Ascending aorta (tissue), 2 donors: ENCODE measurements at places on chromosomes 7 and 10. TPM values are rescaled to one million over a fixed set of nuclear protein-coding genes. Genes with fewer than 3 reads are reported as not detected.

- no peak overlapping the region for H3K27ac ChIP-seq
- no peaks in the 10 kb centered on the region for H3K27me3 ChIP-seq
- H3K4me1 ChIP-seq, result no peaks in the 10 kb centered on the region
- no peak overlapping the region for H3K4me3 ChIP-seq
Measured at GRCh38 chr7:36970551-36971514, 246.5 kb upstream of the AOAH start.

GRCh38 chr7:149196151-149196704 lies 882 bp downstream of the ZNF282 start:
- peak overlapping the region; percentile 79 for H3K4me3 ChIP-seq
- DNase-seq, result no peak
- peaks cover 20% of the 10 kb centered on the region for H3K4me1 ChIP-seq
- no peaks in the 10 kb centered on the region for H3K27me3 ChIP-seq

GRCh38 chr7:94888551-94888950 lies 18.8 kb upstream of the PPP1R9A start:
- H3K27me3 ChIP-seq, result no peaks in the 10 kb centered on the region
- no peak overlapping the region for H3K27ac ChIP-seq
- H3K4me1 ChIP-seq, result no peaks in the 10 kb centered on the region
- no peak for DNase-seq

- no peaks in the 10 kb centered on the region for H3K4me1 ChIP-seq
- DNase-seq, result no peak
- no peak overlapping the region for H3K27ac ChIP-seq
- H3K27me3 ChIP-seq, result no peaks in the 10 kb centered on the region
- no peaks in the 10 kb centered on the region for H3K36me3 ChIP-seq
Measured at GRCh38 chr10:86203162-86203905, 163.3 kb downstream of the GRID1 start.

- no peak for DNase-seq
- H3K36me3 ChIP-seq, result no peaks in the 10 kb centered on the region
- no peaks in the 10 kb centered on the region for H3K4me1 ChIP-seq
- H3K27me3 ChIP-seq, result no peaks in the 10 kb centered on the region
- H3K4me3 ChIP-seq, result peak overlapping the region; percentile 71
Measured at GRCh38 chr10:99659868-99660366, 608 bp downstream of the ENTPD7 start.

DNA sequence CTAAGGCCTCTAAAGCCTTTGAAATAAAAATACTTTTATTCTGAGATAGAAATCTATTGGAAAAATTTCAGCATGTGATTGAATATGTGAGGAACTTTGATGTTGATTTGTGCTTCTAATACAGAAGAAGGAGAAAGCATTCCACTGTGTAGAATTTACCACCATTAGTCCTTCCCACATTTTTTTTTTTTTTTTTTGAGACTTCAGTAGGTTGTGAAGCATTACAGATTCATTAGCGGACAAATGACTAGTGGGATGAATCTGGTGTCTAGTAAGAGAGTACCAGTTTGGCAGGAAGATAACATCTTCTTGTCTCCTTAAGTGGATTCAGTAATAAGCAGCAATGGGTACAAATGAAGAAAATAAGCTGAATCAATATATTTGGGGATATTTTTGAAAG lies 95.5 kb downstream of the ANKRD30A start:
- no peak for DNase-seq
- no peaks in the 10 kb centered on the region for H3K4me1 ChIP-seq
- no peak overlapping the region for H3K27ac ChIP-seq
- no peak overlapping the region for H3K4me3 ChIP-seq

DNA sequence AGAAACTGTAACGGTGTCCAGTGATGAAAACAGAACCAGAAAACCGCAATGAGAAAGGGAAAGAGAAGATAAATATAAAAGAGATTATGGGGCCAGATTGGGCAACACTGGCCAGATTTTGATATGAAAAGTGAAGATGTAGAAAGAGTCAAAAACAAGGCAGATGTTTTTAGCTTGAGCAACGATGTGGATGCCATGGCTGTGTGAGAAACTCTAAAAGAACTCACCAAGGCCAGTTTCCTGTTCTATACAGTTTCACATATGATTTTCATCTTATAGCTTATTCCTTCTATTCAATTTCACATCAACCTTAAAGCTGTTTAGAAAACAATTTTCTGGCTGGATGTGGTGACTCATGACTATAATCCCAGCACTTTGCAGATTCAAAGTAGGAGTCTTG lies 36.3 kb downstream of the CSTF2T start:
- no peaks in the 10 kb centered on the region for H3K4me1 ChIP-seq
- H3K4me3 ChIP-seq, result no peak overlapping the region
- H3K27ac ChIP-seq, result no peak overlapping the region
- H3K27me3 ChIP-seq, result no peaks in the 10 kb centered on the region

GRCh38 chr7:40945788-40946187 lies 757.1 kb downstream of the INHBA start:
- no peaks in the 10 kb centered on the region for H3K36me3 ChIP-seq
- no peaks in the 10 kb centered on the region for H3K27me3 ChIP-seq
- no peak for DNase-seq
- H3K27ac ChIP-seq, result no peak overlapping the region

DNA sequence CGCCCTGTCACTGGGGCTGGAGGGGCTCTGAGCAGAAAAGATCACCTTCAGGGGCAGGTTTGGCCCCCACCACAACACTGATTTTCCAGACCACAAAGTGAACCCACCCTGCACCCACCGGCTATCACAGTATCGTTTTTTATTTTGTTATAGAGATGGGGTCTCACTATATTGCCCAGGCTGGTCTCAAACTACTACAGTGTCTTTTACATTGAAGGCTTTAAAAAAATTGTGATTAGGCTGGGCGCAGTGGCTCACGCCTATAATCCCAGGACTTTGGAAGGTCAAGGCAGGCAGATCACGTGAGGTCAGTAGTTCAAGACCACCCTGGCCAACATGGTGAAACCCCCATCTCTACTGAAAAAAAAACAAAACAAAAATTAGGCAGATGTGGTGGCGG lies 125.1 kb downstream of the COL26A1 start:
- no peaks in the 10 kb centered on the region for H3K27me3 ChIP-seq
- no peak overlapping the region for H3K27ac ChIP-seq
- no peaks in the 10 kb centered on the region for H3K4me1 ChIP-seq
- H3K36me3 ChIP-seq, result no peaks in the 10 kb centered on the region

DNA sequence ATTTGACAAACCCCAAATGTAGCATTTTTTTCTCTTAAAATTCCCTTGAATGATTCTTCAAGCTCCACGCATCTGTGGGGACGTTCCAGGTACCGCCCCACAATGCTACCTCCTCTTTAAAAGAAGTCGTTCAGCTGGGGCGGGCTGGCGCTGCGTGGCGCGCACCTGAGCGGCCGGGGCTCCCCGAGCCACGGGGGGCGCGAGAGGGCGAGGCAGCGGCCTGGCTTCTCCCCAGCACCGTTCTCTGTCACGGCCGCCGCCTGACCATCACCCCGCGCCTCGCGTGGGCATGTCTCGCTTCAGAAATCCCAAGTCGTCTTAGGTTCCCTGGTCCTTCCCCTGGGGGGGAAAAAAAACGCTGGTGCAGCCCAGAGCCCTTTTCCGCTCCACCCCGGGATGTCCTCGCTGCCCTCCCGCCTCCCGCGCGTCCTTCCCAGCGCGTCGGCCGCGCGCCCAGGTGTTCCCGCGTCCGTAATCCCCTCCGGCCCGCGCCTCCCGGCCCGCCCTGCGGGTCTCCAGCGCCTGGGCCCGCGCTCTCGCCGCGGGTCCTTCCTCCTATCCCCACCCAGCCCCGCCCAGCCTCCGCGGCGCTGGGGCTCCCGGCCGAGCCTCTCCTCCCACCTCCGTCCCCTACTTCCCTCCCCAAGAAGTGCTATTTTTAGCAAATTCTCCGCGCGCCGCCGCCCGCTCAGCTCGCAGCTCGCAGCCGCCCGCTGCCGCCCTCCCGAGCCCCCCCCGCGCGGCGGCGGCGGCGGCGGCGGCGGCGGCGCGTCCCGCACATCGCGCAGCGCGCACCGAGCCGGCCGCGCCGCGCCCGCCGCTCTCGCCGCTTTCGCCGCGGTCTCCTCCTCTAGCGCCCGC lies 58.7 kb upstream of the PRPS1L1 start:
- H3K27me3 ChIP-seq, result no peaks in the 10 kb centered on the region
- peaks cover 4% of the 10 kb centered on the region for H3K4me1 ChIP-seq
- peak; percentile 69 for DNase-seq
- H3K27ac ChIP-seq, result peak overlapping the region; percentile 57

DNA sequence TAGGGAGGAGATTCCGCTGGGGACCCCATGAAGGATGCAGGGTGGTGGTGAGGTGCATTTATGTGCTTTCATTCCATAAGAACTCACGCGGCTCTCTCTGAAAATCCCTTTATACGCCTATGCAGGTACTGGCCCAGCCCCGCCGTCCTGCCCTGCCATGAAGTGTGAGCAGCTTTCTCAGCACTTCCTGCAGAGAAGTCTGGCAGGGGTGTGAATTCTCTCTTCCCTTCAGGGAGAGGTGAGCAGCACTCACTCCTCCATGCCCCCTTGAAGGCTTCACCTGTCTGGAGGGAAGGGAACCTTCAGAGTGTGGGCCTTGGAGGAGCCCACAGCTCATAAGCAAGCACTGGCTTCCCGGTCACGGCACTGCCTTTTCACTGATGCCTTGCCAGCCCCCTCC lies 34.0 kb downstream of the PPP2R2D start:
- H3K4me3 ChIP-seq, result no peak overlapping the region
- H3K36me3 ChIP-seq, result peaks cover 32% of the 10 kb centered on the region
- H3K27ac ChIP-seq, result no peak overlapping the region
- H3K4me1 ChIP-seq, result peaks cover 26% of the 10 kb centered on the region
- peak; percentile 37 for DNase-seq

GRCh38 chr7:123415625-123416024 lies 118.8 kb downstream of the IQUB start:
- H3K4me1 ChIP-seq, result no peaks in the 10 kb centered on the region
- H3K4me3 ChIP-seq, result no peak overlapping the region
- H3K36me3 ChIP-seq, result no peaks in the 10 kb centered on the region
- no peaks in the 10 kb centered on the region for H3K27me3 ChIP-seq
- no peak overlapping the region for H3K27ac ChIP-seq
- no peak for DNase-seq

DNA sequence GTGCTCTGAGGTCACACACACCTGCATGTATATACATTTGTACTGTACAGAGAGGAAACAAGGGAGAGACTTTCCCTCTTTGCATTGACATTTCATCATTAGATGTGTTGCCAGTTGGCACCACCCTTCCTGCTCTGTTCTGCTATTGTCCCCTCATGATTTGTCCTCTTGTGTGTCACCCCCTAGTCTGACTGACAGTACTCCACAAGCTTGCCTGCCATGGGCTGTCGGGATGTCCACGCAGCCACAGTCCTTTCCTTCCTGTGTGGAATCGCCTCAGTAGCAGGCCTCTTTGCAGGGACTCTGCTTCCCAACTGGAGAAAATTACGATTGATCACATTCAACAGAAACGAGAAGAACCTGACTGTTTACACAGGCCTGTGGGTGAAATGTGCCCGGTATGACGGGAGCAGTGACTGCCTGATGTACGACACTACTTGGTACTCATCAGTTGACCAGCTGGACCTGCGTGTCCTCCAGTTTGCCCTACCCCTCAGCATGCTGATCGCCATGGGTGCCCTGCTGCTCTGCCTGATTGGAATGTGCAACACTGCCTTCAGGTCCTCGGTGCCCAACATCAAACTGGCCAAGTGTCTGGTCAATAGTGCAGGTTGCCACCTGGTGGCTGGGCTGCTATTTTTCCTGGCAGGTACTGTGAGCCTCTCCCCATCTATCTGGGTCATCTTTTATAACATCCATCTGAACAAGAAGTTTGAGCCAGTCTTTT lies 9.4 kb downstream of the CLDN12 start:
- no peaks in the 10 kb centered on the region for H3K27me3 ChIP-seq
- DNase-seq, result no peak

DNA sequence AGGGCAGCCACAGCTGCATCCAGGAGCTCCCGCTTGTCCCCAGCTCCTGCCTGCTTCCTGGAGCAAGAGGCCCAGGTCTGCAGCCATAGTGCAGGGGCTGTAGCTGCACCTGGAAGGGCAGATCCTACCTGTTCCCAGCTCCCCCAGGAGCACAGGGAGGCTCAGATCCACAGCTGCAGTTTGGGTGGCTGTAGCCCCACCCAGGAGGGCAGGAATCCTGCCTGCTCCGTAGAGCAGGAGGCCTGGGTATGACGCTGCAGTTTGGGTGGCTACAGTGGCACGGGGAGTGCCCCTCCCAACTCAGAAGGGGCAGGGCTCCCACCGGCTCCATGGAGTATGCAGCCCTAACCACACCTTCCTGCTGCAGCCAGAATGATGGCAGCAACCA lies 26.7 kb upstream of the CDCA7L start:
- DNase-seq, result no peak
- no peak overlapping the region for H3K27ac ChIP-seq
- no peaks in the 10 kb centered on the region for H3K27me3 ChIP-seq
- no peaks in the 10 kb centered on the region for H3K36me3 ChIP-seq

DNA sequence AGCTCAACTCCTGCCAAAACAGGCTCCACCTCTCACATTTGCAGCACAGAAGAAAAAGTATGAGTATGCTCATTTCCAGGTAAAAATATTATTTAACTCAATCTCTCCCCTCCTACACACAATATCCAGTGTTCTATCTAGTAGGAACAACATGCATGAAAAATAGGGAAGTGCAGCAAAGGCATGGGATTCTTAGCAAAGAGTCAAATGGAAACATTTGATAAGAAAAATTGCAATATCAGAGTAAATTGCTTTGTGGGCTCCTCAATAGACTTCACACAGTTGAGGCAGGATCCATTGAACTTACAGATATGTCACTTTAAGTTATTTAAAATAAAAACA lies 150.9 kb downstream of the ANK3 start:
- H3K27ac ChIP-seq, result no peak overlapping the region
- no peak for DNase-seq
- no peak overlapping the region for H3K4me3 ChIP-seq
- peaks cover 3% of the 10 kb centered on the region for H3K4me1 ChIP-seq
- H3K27me3 ChIP-seq, result no peaks in the 10 kb centered on the region

The LIPJ gene
- not detected for total RNA-seq

The PRR15 gene
- not detected for total RNA-seq

The VPS50 gene
- 6.9 TPM for total RNA-seq

The CC2D2B gene
- total RNA-seq, result 3.9 TPM

The COL28A1 gene
- 0.11 TPM for total RNA-seq

The ADAM22 gene
- total RNA-seq, result 0.85 TPM

The NRG3 gene
- total RNA-seq, result 1.6 TPM

The PRPF18 gene
- 3.4 TPM for total RNA-seq

The SYNPO2L gene
- total RNA-seq, result not detected

The TNPO3 gene
- 59.4 TPM for total RNA-seq

The AKR1E2 gene
- 0.53 TPM for total RNA-seq
